Stimulated activated CD4-positive, alpha-beta T cell treated with anti-CD3 and anti-CD28 coated beads, Interleukin-12 subunit alpha, Interleukin-12 subunit beta, amount 100 ng/mL, for 4 hours (primary cell): ENCODE measurements at places on chromosomes 5 and 9.
A peak's percentile ranks its signal among the peaks of the same experiment; 100 is the strongest.

GRCh38 chr5:122030251-122030650, 47.8 kb downstream of the LOX start:
- DNase-seq = no peak

GRCh38 chr9:116267021-116267420, 113.4 kb downstream of the PAPPA start:
- DNase-seq = no peak

- no peak for DNase-seq
Measured at GRCh38 chr5:23013395-23013998, 160.4 kb upstream of the CDH12 start.

- DNase-seq = no peak
Measured at GRCh38 chr5:143328589-143329220, 74.8 kb downstream of the NR3C1 start.

GRCh38 chr5:135396459-135397055, 2.5 kb downstream of the MACROH2A1 start:
- DNase-seq = no peak

DNA sequence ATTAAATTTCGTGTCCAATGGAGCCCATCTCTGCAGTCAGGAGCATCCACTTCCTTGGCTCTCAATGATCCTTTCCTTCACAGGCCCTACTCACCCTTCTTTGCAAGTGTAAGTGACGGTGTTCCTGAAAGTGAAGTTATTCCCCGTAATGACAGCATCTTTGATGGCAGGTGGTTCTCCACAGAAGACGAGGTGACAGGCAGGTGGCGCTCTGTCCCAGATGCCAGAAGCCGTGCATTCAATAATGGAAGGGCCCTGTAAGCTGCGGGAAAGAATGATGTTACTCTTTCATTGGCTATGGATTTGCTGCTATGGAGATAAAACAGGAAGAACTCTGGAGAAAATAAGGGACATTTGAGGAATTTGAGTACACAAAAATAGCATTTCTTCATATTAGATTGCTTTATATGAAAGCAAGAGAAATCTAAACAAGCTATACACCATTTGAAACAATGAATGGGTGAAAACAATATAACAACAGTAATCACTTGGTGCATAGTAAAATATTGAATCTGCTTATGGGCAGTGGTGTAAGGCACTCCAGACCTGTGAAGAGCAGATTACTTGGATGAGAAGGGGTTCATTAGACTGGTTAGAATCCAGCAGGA, 89.9 kb upstream of the TXNDC8 start:
- peak; percentile 3 for DNase-seq

DNA sequence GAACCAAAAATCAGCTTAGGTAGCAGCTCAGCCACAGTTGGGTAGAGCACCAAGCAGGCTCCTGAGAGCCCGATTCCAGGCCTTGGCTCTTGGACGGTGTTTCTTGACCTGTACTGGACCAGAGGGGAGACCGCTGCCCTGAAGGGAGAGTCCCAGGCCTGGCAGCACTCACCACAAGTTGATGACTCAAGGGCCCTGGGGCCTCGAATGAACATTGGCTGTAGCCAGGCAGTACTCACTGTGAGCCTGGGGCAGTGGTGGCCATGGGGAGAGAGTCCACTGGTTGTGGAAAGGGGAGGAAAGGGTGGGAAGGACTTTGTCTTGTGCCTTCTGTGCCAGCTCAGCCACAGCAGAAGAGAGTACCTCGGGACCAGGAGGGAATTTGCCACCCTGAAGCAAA, 166.1 kb downstream of the EDIL3 start:
- no peak for DNase-seq

- no peak for DNase-seq
Measured at GRCh38 chr9:130934246-130934645, 4.8 kb downstream of the FIBCD1 start.

DNA sequence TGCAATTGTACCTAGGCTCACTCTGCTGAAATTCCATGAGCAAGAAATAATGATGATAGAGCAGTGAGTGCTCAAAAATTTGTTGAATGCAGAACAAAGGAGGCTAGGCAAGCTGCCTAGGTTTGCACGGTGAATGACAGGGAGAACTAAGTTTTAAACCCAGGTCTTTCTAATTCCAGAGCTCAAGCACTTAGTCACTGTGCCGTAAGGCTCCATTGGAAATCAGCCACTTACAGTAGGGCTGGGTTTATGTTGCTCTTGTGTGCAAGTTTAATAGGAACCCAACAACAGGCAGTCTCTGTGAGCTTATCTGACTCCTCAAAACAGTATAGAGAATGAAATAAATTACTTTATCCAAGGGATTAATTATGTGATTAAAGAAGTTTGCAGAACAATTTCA, 147.0 kb downstream of the CSNK1G3 start:
- no peak for DNase-seq

DNA sequence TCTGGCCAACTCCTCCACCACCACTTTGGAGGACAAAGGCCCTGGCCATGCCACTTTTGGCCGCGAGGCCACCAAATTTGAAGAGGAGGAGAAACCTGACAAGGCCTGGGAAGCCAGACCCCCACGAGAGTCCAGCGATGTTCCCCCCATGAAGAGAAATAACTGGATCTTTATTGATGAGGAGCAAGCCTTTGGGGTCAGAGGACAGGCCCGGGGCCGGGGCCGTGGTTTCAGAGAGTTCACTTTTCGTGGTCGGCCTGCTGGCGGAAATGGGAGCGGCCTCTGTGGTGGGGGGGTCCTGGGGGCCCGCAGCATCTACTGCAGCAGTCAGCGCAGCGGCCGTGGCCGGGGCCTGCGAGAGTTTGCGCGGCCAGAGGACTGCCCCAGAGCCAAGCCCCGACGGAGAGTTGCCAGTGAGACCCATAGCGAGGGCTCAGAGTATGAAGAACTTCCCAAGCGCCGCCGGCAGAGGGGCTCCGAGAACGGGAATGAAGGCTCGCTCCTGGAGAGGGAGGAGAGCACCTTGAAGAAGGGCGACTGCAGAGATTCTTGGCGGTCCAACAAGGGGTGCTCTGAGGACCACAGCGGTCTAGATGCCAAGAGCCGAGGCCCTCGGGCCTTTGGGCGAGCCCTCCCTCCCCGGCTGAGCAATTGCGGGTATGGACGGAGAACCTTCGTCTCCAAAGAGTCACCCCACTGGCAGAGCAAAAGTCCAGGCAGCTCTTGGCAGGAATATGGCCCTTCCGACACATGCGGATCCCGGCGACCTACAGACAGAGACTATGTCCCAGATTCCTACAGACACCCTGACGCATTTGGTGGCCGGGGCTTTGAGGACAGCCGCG, 27.4 kb upstream of the POMT1 start:
- DNase-seq = no peak

DNA sequence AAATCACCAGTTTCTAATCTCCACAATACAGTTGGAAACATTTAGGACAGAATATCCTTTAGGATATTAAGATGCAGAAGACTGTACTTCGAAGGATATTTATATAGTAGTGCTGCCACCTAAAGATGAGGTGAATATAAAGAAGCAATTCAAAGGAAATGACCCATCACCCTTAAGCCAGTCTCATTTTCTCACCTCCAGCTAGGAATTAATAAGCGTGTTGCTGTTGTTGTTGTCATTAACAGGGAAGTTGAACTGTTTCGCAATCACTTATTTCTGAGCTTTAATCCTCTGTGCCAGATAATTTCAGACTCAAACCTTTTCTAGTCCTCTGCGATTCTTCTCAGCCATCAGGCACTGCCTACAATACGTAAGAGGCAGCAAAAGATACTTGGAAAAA, 7.8 kb upstream of the PURA start:
- DNase-seq = no peak

- no peak for DNase-seq
Measured at GRCh38 chr5:85334-85995, 6.5 kb upstream of the PLEKHG4B start.

GRCh38 chr5:149727336-149728035, 2.6 kb upstream of the PPARGC1B start:
- no peak for DNase-seq

DNA sequence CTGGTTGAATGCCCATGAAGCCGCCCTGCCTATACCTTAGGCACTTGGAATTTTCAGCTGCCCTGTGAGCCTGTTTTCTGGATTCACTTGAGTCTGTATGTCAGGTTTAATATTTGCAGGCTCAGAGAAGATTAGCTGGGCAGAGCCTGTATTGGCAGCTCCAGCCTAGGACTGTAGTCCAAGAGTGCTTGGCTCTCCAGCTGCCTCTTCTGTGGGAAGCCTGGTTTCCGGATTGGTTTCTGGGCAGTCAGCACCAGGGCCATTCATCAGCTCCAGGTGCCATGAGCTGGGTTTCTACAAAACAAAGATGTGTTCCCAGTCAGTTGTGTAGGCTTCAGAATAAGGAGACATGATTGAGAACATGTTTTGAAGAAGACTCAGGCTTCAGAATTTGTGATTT, 90.1 kb downstream of the ARHGAP26 start:
- DNase-seq = no peak

- DNase-seq = no peak
Measured at GRCh38 chr9:78026947-78027346, 4.7 kb downstream of the GNAQ start.

DNA sequence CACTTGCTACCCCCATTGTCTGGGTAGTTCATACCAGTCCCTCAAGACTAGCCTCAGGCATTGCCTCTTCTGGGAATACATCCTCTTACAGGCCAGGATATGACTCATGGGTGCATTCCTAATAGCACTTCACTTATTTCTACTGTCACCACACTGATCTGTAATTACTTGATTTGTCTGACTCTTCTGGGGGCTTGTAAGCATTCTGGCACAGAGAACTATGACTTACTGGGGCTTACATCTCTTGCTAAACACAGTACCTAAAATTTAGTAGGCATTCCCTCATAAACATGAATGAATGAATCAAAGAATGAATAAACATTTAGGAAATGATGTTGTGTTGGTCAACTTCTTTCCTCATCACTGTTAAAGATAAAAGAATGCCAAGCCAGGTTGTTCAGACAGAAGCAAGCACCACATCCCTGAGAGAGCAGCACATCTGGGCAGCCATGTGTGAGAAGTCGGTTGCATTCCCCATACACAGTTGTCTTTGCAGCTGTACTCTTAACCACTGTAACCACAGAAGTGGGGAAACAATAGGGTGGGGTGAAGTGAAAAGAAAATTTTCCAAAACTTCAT, 27.6 kb downstream of the IL7R start:
- no peak for DNase-seq

DNA sequence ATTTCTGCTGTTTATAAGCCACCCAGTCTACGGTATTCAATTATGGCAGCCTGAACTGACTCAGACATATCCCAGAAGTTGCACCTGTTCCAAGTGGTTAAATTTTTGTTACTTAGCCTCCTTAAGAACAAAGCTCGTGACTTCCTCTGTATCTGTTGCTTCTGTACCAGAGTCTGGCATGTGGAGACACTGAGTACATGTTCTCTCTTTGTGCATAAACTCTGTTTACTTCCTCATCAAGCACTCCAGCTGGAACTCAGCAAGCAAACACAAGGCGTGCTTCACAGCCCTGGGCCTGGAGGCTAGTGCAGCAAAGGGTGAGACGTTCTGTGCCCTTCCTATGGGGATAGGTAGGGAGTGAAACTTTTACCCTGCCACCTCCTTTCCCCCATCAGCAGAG, 19.0 kb downstream of the C9orf152 start:
- no peak for DNase-seq

- no peak for DNase-seq
Measured at GRCh38 chr9:90290716-90291485, 351.7 kb downstream of the DIRAS2 start.

DNA sequence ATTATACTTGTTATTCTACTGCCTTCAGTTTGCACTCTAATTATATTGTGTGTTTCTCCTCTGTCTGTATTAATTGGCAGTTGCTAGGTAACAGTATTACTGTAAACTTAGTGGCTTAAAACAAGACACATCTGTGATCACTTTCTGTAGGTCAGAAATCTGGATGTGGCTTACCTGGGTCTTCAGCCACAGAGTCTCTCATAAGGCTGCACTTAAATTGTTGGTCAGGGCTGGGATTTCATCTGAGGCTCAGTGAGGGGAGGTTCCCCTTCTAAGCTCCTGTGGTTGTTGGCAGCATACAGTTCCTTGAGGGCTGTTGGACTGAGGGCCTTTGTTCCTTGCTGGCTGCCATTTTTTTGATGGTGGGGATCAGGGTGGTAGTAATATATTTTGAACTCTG, 68.8 kb downstream of the SLC44A1 start:
- no peak for DNase-seq

DNA sequence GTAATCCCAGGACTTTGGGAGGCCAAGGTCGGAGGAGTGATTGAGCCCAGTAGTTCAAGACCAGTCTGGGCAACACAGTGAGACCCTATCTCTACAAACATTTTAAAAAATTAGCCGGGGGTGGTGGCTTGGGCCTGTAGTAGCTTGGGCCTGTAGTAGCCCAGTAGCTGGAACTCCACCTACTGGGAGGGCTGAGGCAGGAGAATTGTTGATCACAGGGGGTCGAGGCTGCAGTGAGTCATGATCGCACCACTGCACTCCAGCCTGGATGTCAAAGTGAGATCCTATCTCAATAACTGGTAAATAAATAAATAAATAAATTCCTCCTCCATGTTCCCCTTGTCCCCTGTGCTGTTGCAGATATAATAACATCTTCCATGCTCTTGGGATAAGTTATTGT, 14.3 kb downstream of the VCAN start:
- no peak for DNase-seq

- DNase-seq = no peak
Measured at GRCh38 chr5:80125962-80126480, 90.9 kb downstream of the THBS4 start.

DNA sequence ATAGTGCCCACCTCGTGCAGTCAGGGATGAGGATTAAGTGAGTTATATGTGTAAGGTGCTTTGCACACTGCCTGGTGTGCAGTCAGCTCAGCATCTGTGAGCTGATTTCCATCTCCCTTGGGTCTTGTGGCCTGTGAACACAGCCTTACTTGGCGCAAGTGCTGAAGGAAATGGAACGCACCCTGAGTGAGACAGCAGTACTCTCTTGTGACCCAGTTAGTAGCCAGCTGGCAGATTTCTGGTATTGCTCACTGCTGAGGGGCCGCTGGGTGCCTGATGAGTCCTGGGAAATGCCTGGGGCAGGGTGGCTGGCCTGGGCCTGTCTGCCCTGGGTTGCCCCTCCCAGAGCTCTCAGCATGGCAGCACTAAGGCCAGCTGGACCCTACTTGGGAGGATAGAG, 90.9 kb upstream of the BOD1 start:
- no peak for DNase-seq

DNA sequence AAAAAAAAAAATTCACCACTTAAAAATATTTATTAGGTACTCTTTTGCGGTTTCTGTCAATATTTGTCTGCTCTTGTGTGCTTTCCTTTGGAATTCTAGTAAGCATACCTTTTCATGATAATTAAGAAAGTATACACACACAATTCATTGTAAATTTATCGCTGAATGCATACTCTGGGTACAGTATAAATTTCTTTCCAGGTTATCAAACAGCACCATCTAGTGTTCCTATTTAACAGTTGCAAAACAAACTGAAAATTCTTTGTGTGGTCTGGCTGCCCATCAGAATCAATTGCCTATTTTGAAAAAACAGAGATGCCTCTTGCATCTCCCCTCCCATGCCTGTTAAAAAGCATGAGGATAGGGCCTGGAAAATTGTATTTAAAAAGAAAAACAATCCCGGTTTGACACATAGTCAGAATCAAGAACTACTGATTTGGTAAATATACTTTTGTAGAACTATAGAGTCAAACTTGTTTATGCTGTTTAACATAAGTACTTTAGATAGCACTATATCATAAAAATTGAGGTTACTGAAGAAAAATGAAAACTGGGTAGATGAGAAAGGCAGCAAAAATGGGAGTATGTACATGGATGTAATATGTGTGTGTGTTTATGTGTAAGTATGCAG, 16.2 kb downstream of the PGGT1B start:
- DNase-seq = no peak
